ENCODE measurements at places on chromosomes 3 and 15.

DNA sequence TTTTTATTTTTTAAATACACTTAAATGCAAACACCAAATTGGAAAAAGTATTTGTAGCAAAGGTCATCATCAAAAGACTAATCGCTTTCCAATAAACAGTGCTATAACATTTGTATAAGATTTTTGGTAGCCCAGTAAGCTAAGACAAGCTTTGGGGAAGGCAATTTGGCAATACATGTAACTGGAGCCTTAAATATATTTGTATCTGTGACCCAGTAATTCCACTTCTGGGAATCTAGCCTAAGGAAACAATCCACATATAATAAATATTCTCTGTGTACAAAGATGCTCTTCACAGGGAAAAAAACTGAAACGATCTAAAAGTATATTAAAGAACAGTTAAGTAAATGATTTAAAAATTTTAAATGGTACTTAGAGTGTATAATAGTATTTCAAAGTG lies 65.5 kb upstream of the TJP1 start:
- no peak for DNase-seq

GRCh38 chr3:70471464-70472342 lies 159.3 kb upstream of the MDFIC2 start:
- DNase-seq: no peak

DNA sequence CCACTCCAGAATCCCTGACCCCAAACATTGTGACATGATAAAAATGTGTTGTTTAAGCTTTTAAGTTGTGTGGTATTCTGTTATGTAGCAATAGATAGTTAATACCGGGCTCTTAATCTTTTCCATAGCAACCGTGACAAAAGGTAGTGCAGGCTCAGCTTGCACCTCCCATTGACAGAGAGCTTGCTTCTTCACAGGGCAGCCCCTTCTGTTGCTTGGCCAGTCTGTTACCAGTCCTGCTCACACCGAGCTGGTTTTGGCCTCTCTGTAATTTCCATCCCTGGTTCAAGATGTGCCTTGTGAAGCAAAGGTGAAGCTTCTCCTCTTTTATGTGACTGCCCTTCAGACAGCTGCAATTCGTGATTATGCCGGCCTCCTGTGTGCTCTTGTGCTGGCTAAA lies 86.9 kb downstream of the CRYGS start:
- DNase-seq: no peak

DNA sequence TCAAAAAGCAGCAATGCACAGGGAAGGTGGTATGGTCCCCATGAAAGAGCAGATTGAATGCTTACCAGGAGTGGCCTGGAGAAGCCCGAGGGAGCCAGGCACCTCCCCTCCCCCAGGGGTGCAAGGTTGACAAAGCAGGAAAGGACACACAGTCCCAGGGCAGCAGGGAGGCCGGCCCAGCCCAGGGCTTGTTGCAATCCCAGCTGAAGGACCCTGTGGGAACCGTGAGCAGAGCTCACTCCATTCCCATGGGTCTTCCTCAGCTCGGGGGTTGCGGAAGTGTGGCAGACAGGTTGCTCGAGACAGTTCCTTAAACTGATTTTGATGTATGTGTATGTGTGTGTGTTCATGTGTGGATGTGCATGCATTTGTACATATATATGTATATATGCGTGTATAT lies 15.8 kb downstream of the UROC1 start:
- no peak for DNase-seq

DNA sequence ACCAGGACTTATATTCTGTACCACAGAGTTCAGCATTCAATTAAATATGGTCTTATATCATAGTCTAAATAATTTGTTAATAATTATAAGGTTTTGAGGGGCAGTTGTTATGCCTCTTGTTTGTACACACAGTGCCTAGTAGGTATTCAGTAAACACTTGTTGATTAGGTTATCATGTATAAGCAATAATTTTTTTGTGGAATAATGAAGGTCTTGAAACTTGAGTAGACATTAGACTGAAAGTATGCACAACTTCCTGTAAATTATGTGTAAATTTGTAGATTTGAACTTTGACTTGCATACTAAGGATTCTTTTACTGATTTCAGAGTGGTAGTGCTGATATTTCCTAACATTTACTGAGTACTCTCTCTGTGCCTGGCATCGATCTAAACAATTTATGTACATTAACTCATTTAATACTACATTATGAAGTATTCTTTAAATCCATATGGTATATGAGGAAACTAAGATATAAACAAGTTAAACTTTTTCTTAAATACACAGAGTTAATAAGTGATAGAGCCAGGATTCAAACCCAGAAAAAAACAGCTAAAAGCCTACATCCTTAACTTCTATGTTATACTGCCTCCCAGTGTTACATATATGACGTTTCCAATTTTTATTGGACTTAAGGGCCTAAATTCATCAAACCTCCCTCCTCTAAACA lies 65.1 kb downstream of the GLCE start:
- DNase-seq: peak; percentile 14

GRCh38 chr3:169117264-169117663 lies 546.2 kb downstream of the MECOM start:
- no peak for DNase-seq

Measured in NCI-H524 treated with DMSO at 0.1 percent for 48 hours (cell line).